Body of pancreas (tissue), 4 donors: ENCODE measurements at places on chromosomes 3 and 15. TPM values are rescaled to one million over a fixed set of nuclear protein-coding genes. Genes with fewer than 3 reads are reported as not detected.

The NOP10 gene
- total RNA-seq: 25.7 TPM

The NANOGP8 gene
- not detected for total RNA-seq

The PRTG gene
- total RNA-seq: 1.0 TPM

The CPLX3 gene
- not detected for total RNA-seq

The PEX5L gene
- 13.2 TPM for total RNA-seq

The CCDC13 gene
- total RNA-seq: 3.9 TPM

The EPHA6 gene
- total RNA-seq: 0.52 TPM

DNA sequence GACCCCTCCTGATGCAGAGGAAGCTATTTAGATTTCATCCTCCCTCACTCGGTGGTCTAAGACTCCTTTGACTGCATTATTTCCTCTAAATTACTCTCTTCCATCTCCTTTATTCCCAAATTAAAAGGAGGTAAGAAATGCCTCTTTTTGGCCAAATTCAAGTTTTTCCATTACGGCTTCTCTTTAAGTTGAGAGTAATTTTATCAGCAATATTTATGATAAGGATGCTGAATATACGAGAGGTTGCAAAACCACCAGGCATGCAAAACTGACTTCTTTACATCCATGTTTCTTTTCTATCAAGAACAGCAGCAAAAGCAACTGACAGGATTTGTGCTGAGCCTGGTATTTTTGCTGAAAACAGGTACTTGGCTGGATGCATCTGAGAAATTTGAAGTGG is 262.0 kb upstream of the RARB start:
- no peak for DNase-seq

DNA sequence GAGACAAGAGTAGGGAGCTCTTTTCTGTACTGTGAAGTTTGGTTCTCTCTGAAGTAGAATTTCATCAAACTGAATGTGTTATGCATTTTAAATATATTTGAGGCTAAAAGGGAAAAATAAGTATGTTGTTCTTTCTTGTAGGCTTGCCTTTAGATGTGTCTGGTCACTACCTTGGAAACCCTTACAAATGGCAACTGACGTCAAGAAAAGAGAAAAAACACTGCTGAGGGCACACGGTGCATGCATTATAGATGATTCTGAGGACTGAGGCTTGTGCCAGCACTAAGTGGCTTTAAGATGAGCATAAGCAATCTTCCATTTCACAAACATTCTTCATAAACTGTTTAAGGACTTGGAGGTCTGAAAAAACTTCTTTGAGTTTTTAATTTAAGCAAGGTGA is 31.1 kb upstream of the ACTL6A start:
- no peak for DNase-seq

DNA sequence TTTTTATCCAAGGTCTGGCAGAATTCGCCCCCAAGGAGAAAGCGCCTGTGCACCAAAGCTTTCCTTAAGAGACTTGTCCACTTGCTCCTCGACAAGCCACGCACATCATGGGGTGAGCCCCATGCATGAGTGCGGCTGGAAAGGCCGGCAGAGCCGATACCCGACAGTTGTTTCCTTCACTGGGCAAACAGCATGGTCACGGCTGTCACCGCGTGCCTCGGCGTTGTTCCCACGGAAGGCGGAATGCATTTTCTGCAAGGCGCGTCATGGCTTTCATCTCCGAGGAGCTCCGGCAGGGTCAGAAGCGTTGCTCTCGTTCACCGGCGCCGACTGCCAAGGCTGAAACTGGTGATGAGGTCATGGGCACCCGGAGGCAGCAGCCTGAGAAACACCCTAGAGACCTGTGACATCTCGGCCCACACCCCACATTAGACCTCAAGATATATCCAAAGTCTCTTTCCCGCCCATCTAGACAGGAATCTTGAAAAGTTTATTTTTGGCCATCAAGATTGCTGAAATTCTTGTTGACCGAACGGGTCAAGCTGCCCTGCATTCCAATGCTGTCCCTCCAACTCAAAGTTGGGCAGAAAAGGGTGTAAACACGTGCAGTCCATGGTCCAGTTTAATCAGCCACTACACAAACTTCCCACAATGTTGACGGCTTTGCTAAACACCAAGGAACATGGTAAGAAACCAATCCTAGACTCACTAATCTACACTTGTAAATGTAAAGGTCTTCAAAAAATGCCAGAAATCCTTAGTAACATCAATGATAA is 604 bp upstream of the TJP1 start:
- DNase-seq: peak; percentile 82

- no peak for DNase-seq
These were observed 191.4 kb downstream of the MINAR1 start for GRCh38 chr15:79623488-79623887.

- DNase-seq: no peak
These were observed 3.1 kb downstream of the SKOR1 start for GRCh38 chr15:67828278-67828968.

DNA sequence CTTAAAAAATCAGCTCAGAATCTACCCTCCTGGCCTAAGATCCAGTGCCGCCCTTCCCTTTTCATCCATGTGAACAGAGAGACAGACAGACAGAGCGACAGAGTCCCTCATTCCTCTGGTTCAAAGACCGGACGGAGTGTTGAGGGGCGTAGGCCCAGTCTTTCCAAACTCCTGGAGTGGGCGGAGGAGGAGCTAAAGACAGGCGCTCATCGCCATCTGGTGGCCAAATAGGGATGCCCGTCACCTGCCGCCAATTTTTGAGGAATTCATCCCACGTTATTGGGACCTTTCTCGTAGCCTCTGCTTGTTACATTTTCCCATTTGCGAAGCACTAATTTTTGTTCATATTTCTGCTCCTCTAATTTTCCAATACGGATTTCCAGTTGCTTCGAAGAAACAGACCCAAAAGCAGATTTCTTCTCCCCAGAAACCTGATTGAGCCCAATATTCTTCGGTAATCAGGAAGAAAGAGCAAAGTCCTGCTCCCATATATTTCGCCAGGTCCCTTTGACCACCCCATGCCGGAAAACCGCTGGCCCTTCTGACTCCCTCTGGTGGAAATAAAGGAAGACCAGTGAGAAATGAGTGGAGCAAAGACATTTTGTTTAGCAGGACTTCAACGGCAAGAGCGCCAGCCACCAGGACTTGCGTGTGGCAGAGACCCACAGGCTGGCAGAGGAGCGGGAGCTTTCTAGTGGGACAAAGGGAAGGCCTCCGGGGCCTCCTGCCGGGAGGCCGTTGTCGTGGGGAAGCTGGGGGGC is 88.0 kb downstream of the LRRK1 start:
- DNase-seq: peak; percentile 87

- no peak for DNase-seq
These were observed 14.9 kb downstream of the ACOX2 start for GRCh38 chr3:58521917-58522631.

GRCh38 chr3:124373524-124373923 is 356.7 kb upstream of the UMPS start:
- DNase-seq: no peak

DNA sequence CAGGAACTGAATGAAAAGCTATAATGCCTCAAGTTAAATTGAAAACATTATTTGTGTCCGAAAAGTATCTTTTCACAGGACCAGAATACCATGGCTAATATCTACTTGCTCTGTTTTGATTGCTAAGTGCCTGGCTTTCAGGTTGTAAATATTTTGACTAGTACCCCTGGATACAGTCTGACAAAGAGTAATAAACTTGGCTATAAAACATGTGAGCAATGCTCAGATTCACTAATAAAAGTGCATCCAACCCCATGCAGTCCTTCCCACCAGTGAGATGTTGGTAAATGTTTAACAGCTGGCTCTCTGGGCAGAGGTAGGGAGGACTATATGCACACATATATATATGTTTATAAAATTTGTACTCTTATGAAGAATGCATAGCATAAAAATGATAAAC is 281.8 kb upstream of the TGFBR2 start:
- DNase-seq: no peak

DNA sequence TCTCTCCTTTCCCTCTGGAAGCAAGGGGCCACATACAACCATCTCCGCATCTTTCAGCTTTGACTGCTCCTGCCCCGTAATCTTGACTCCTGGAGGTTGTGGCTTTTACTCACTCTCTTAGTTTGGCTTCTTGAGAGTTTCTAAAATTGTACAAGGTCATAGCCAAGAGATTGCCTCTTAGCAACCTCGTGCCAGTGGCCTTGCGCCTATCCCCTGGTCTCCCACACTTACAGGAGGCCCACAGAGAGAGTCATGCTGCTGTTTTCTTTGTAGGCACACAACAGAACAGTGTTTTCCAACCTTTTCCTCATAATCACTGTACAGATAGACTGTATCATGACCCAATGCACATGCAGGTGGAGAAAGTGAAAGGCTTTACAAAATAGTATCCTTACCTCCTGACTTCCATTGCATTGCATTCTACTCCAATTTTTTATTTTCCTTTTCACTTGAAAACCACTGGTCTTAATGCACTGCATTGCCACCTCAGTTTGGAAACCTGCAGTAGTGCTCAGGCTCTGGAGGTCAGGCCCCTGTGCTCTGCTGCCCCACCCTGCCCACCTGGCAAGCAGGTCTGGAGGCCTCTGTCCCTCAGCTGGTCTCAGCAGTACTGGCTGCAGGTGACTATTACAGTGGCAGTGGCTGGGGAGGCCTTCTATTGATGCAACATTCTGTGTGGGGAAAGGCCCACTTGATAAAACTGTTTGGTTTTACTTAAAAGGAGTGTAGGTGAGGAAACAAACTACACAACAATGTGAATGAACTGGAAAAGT is 156.2 kb downstream of the DNAJB8 start:
- peak; percentile 38 for DNase-seq

DNA sequence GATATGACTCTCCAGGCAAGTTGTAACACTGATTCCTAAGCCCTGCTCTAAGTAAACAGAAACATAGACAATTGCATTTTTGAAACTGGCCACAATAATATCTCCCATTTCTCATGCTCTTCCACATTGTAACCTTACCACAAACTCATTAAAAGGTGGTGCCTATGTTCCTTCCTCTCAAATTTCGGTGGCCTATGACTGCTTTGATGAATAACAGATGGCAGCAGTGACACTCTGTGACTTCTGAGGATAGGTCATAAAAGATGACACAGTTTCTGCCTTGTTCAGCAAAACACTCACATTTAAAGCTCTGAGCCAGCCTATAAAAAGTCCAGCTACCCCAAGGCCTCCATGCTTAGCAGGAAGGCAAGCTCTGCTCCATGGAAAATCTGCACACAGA is 195.2 kb downstream of the EFHB start:
- DNase-seq: no peak

- DNase-seq: no peak
These were observed 95.1 kb upstream of the MBNL1 start for GRCh38 chr3:152173627-152174026.

DNA sequence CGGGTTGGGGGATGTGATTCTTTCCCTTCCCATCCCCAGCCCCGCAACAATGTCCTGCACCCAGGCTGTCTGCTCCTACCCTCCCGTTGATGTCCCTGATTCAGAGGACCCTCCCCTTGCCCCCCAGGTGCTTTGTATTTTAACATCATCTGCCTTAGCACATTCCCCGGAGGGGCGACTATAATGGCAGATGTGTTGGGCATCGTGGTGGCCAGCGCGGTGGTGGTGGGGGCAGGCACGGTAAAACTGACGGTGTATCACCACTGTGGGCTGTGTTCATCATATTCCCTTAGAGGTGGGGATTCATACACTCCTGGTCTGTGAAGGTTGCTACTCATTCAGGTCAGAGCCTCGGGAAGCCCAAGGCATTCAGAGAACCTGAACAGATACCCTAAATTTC is 173.0 kb downstream of the ADAMTS17 start:
- DNase-seq: no peak
